ENCODE measurements at places on chromosomes 13 and 19.

GRCh38 chr19:3494559-3494958, 5.9 kb downstream of the DOHH start:
- DNase-seq: no peak

DNA sequence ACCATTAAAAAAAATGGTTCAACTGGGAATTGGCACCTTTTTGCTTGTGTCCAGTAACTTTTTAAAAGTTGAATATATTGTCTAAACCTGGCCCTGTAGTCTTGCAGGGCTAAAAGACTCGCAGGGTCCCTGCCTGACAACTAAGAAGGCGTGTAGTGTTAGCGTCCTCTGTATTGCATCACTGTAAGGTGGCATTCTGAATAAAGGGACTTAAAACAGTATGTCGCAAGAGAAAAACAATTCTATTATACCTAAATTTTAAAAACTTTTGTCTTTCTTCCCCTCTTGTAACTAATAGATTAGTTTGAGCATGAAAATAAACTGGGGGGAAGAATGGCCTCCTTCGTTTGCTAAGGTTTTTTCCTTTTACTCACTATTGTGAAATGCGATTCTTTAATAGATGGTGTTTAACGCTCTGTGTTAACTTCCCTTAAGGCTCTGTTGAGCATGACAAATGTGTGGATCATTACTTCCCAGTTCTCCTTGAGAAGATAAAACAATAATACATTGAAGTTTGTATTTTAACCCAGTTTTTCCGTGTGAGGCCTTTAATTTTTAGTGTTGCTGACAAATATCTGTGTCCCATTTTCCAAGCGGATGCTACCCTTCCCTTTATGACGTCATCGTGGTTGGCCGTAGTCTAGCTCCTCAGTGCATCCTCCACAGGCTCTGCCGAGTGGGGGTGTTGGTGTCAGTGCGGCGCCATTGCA, 134.6 kb downstream of the KATNAL1 start:
- no peak for DNase-seq

DNA sequence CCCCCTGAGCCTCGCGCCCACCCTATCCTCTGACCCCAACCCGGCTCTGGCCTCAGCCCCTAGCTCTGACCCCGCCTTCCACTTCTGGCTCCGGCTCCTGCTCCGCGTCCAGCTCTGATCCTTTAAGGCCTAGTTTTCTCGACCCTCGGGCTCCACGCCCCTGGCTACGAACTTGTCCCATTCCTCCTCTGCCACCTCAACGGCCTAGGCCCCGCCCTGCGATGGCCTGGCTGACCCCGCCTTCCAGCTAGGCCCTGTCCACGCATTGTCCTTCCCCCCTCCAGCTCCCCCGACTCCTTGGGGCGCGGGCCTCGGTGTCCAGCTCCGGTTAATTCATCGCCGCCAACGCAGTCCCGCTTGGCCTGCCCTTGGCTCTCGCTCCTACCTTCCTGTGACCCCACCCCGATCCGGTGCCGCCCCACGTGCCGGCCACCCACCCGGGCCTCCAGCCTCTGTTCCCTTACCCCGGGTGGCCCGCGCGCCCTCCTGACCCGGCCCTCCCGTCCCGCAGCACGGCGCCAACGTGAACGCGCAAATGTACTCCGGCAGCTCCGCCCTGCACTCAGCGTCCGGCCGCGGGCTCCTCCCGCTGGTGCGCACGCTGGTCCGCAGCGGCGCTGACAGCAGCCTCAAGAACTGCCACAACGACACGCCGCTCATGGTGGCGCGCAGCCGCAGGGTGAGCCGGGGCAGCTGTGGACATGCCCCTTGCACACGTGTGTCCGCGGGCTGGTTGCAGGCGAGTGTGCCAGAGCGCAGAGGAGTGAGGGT, 9.4 kb downstream of the BCL3 start:
- peak; percentile 83 for DNase-seq

GRCh38 chr19:28549680-28550277, 663.2 kb downstream of the UQCRFS1 start:
- no peak for DNase-seq

- DNase-seq: no peak
Measured at GRCh38 chr13:25244123-25244522, 43.2 kb downstream of the MTMR6 start.

DNA sequence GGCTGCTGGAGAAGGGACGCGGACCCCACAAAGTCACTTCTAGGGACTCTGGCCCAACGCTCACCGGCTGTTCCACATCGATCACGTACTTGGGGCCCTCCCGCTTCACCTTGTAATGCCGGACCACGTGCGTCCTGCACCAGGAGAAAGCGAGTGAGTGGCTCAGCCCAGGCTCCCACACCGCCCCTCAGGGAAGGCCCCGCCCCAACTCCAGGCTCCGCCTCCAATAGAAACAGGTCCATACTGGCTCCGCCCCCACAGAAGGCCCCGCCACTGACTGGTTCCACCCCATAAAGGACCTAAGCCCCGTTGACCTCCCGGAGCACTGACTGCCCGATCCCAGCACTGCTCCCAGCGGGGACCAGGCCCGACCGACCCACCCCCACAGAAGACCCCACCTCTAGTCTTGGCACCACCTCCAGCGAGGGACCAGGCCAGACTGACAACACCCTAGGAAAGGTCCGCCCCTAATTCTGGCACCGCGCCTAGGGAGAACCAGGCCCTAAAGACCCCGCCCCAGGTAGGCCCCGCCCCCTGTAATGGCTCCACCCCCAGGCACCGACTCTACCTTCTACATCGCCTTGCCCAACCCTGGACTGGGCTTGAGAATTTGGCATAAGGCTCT, 11.3 kb downstream of the STAP2 start:
- DNase-seq: peak; percentile 31

- no peak for DNase-seq
Measured at GRCh38 chr19:19297759-19298158, 22.6 kb downstream of the SUGP1 start.

- no peak for DNase-seq
Measured at GRCh38 chr13:66128692-66129269, 1101.4 kb downstream of the PCDH9 start.

- no peak for DNase-seq
Measured at GRCh38 chr19:2148482-2149135, 2.8 kb downstream of the AP3D1 start.

DNA sequence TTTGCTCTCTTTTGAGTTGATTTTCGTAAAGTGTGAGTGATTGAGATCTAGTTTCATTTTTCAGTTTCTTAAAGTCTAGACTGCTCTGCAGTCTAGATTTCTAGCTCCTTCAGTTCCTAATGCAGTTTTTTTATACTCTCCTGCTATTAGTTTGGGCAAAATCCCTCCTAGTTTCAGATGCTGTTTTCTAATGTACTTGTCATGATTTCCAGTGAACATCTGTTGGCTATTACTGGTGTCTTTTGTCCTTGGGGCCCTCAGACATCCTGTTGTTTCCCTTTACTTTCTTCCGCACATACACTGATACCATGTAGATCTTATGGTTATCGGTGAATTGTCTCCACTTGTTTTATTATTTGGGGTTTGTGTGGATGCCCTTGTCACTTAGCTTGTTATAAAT, 292.1 kb downstream of the TDRD3 start:
- DNase-seq: no peak

GRCh38 chr19:2059422-2060201, 8.6 kb upstream of the MKNK2 start:
- no peak for DNase-seq
